ENCODE measurements at places on chromosomes 2 and 18.

- DNase-seq, result no peak
Observed at GRCh38 chr2:99489063-99489760, 605 bp downstream of the REV1 start.

GRCh38 chr2:14673351-14673875, 40.9 kb downstream of the LRATD1 start:
- no peak for DNase-seq

GRCh38 chr2:20625491-20626391, 25.2 kb downstream of the HS1BP3 start:
- no peak for DNase-seq

- no peak for DNase-seq
Observed at GRCh38 chr2:27796791-27797765, 25.6 kb downstream of the MRPL33 start.

- DNase-seq, result no peak
Observed at GRCh38 chr2:42360493-42360889, 526 bp downstream of the COX7A2L start.

DNA sequence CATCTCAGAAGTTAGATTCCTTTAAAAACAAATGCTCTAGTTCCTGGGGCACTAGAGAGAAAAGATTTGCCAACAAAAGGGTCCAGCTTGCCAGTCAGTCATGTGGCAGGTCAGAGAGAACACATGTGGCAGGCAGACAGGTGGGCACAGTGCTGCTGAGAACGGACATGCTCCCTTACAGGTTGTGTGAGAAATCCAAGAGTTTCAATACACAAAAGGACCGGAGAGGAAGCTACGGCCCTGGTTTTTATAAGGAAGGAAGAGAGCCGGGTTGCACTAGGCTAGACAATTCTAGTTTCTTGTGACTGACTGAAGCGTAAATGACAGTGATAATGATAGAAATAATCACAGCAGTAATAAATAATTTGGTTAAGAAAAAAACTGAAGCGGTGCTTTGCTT, 18.3 kb downstream of the CDC42EP3 start:
- no peak for DNase-seq

- no peak for DNase-seq
Observed at GRCh38 chr2:151669585-151670081, 64.6 kb downstream of the NEB start.

- no peak for DNase-seq
Observed at GRCh38 chr18:9173770-9174233, 37.2 kb downstream of the ANKRD12 start.

DNA sequence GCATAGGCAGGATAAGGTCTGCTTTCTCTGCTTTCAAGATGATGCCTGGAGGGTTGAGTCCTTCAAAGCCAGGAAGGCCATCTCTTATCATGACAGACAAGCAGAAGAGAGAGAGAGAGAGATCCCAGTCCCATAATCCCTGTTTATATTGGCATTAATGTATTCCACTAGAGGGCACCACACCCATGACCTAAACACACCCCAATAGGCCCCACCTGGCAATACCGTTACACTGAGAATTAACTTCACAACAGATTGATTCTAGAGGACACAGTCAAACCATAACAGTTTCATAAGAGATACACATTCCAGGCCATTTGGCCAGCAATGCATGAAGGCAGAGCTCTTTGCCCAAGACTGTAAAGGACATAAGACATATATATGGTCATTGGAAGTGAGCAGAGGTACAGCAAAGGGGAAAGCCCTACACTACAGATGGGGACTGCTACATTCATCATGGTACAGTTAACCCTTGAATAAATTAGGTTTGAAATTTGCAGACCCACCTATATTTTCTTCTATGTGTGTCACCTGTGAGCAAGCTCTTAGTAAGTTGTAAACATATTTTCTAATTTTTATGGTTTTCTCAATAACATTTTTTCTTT, 1516.1 kb downstream of the RPIA start:
- no peak for DNase-seq

GRCh38 chr2:74843899-74844298, 10.0 kb downstream of the HK2 start:
- no peak for DNase-seq

- DNase-seq, result no peak
Observed at GRCh38 chr2:9336241-9336575, 87.1 kb downstream of the ITGB1BP1 start.
